ENCODE measurements at places on chromosomes 16 and 17. TPM values are rescaled to one million over a fixed set of nuclear protein-coding genes. Genes with fewer than 3 reads are reported as not detected.

- DNase-seq: no peak
Measured at GRCh38 chr16:84357191-84357651, 11.1 kb upstream of the ATP2C2 start.

DNA sequence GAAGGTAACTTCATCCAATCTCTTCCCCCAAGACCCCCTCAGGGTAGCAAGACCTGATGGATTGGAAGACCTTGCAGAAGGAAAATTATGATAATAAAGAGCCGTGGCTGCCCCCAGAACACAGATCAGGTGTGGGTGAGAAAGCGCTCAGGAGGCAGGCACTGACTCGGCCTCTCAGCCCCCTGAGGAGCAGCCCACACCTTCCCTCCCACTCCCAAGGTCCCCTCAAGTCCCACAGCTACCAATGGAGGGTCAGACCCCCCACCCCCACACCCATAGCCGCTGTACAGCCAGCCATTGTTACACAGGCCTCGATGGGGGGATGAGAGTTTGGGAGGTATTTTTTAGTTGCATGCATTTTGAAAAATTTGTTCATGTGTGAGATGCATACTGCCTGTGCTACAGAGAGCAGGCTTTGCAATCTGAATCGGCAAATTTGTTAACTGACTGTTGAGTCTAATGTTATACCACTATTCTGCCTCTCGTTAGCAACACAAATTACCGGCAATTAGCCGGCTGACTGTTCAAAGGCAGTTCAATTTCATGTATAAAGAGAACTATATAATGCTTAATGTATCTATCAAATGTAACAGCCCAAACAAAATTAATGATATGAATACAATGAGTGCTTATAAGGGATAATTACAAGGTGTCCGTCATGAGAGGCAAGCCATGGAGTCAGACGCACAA is 211.7 kb downstream of the C16orf78 start:
- DNase-seq: no peak

- DNase-seq: no peak
Measured at GRCh38 chr16:11482946-11483748, 103.6 kb downstream of the LITAF start.

- DNase-seq: no peak
Measured at GRCh38 chr17:57868007-57868909, 18.4 kb upstream of the MRPS23 start.

The NT5M gene
- total RNA-seq: 7.1 TPM

The MYCBPAP gene
- 5.1 TPM for total RNA-seq

The TMEM220 gene
- 5.7 TPM for total RNA-seq

The KRTAP1-1 gene
- total RNA-seq: not detected

Data from mesothelial cell of epicardium (in vitro differentiated cells).